Epithelial cell of proximal tubule (primary cell): ENCODE measurements at places on chromosomes 5 and 9. TPM values are rescaled to one million over a fixed set of nuclear protein-coding genes. Genes with fewer than 3 reads are reported as not detected.

DNA sequence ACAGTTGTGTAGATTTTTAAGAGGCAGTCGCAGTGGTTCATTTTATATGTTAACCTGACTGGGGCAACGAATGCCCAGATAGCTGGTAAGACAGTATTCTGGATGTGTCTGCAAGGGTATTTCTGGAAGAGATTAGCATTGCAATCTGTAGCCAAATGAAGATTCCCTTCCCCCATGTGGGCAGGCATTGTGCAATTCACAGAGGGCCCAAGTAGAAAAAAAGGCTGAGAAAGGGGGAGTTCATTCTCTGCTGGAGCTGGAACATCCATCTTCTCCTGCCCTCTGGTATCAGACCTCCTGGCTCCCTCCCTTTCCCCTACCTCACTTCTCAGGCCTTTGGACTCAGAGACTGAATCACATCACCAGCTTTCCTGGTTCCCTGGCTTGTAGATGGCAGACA lies 70.6 kb downstream of the TENT4A start:
- no peak for DNase-seq

DNA sequence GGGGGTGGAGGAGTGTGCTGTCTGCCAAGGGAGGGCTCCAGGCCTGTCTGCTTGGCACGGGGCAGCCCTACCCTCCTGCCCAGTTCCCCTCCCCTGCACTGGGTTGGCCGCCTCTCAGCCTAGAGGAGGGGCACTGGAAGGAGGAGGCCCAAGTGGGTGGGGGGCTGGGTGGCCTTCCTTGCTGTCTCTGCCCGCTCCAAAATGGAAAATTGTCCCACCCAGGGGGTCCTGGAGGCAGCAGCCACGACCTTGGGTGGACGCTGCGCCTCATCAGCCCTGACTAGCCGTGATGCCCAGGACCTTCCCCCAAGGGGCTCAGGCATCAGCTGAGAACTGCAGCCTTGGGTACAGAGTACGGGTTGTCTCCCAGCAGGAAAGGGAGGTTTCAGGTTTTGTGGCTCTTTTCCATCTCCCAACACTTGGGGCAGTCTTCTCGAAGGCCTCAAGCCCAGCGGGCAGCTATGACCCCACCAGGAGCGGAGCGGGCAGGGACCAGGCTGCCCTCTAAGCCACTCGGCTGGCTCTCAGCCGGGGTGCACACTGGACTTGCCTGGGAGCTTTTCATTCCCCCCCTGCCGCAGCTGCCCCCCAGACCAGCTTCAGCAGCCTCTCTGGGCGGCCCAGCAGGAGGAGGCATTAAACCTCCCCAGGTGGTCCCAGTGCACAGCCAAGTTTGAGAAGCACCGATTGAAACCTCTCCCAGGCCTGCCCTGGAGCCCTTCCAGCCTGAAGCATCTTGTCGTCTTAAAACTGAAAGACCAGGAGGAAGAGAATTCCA lies 20.6 kb downstream of the NTNG2 start:
- no peak for DNase-seq

Gene DAB2
- 13.2 and 16.6 TPM in 2 replicates for total RNA-seq

GRCh38 chr9:134950386-134951210 lies 32.9 kb upstream of the FCN1 start:
- no peak for DNase-seq
